ENCODE measurements at places on chromosomes 2 and 18. TPM values are rescaled to one million over a fixed set of nuclear protein-coding genes. Genes with fewer than 3 reads are reported as not detected.

The HDLBP gene
- 663 TPM for total RNA-seq

The CROCC2 gene
- not detected for total RNA-seq

The SYT4 gene
- not detected for total RNA-seq

The TMEM247 gene
- total RNA-seq, result not detected

The C2orf72 gene
- under 0.01 TPM for total RNA-seq

The POMC gene
- total RNA-seq, result 0.29 TPM

The STK36 gene
- total RNA-seq, result 23.5 TPM

The L3MBTL4 gene
- total RNA-seq, result 0.57 TPM

The CXCR1 gene
- not detected for total RNA-seq

The ICOS gene
- total RNA-seq, result not detected

The KLHL41 gene
- 0.29 TPM for total RNA-seq

The MAP3K20 gene
- 32.6 TPM for total RNA-seq

The PNKD gene
- 14.2 TPM for total RNA-seq

The IL36B gene
- not detected for total RNA-seq

The PROKR1 gene
- not detected for total RNA-seq

The ANKAR gene
- 8.4 TPM for total RNA-seq

The SERPINB11 gene
- not detected for total RNA-seq

The DSG4 gene
- not detected for total RNA-seq

The IL36RN gene
- total RNA-seq, result not detected

The TMBIM1 gene
- 119 TPM for total RNA-seq

The SIX3 gene
- total RNA-seq, result not detected

The RUFY4 gene
- total RNA-seq, result not detected

The RPRD1A gene
- 99.9 TPM for total RNA-seq

The SLC5A7 gene
- total RNA-seq, result not detected

The GMPPA gene
- 30.7 TPM for total RNA-seq

The PPP1R1C gene
- 0.53 TPM for total RNA-seq

The NYAP2 gene
- total RNA-seq, result not detected

The RELCH gene
- 44.4 TPM for total RNA-seq

The ANKRD30BL gene
- not detected for total RNA-seq

The DUSP2 gene
- total RNA-seq, result 0.93 TPM

The OSBPL1A gene
- total RNA-seq, result 21.5 TPM

The KCNK3 gene
- total RNA-seq, result not detected

The CAVIN2 gene
- 163 TPM for total RNA-seq

The MBD1 gene
- total RNA-seq, result 59.7 TPM

The LAMA1 gene
- total RNA-seq, result under 0.01 TPM

The ADCYAP1 gene
- not detected for total RNA-seq

The GRHL1 gene
- total RNA-seq, result 0.86 TPM

The SOS1 gene
- total RNA-seq, result 34.6 TPM

The SPRED2 gene
- total RNA-seq, result 6.7 TPM

The SLC9A4 gene
- total RNA-seq, result not detected

The SLC9A2 gene
- under 0.01 TPM for total RNA-seq

The IL36G gene
- total RNA-seq, result not detected

The C18orf54 gene
- 26.9 TPM for total RNA-seq

The AQP12B gene
- total RNA-seq, result not detected

The FHOD3 gene
- total RNA-seq, result not detected

The CHRNG gene
- total RNA-seq, result not detected

The ANKRD23 gene
- total RNA-seq, result 1.7 TPM

The REG1B gene
- total RNA-seq, result not detected

The GAD1 gene
- 0.14 TPM for total RNA-seq

The ALLC gene
- not detected for total RNA-seq

The UPP2 gene
- not detected for total RNA-seq

The CD207 gene
- total RNA-seq, result not detected

The KDSR gene
- total RNA-seq, result 41.4 TPM

Data from thoracic aorta endothelial cell (primary cell).